Activated CD4-positive, alpha-beta memory T cell treated with anti-CD3 and anti-CD28 coated beads, Interleukin-2, amount 10 ng/mL, durations not matched to agents 7 days and 5 days (primary cell): ENCODE measurements at places on chromosomes 6 and 20. TPM values are rescaled to one million over a fixed set of nuclear protein-coding genes. Genes with fewer than 3 reads are reported as not detected.
A peak's percentile ranks its signal among the peaks of the same experiment; 100 is the strongest.

ATG5 gene
- total RNA-seq: 35.6 TPM

RAB44 gene
- 0.15 TPM for total RNA-seq

FAM217A gene
- total RNA-seq: not detected

GRCh38 chr6:170429450-170429849, 122.9 kb downstream of the FAM120B start:
- no peak for DNase-seq

DNA sequence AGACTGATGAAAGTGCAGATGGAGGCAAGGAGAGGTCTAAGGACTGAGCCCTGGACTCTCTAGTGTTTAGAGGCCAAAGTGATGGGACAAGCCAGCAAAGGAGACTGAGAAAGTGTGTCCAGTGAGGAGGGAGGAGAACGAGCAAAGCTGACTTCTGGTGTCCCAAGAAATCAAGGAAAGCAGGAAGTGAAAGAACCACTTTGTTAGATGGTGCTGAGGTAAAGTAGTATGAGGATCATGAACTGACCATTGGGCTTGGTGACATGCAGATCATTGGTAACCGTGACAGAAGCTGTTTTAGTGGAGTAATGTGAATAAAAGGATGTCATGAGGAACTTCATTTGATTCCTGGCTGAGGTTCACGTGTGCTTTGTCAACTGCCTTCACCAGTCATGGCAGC, 108.4 kb downstream of the SLX4IP start:
- no peak for DNase-seq

GRCh38 chr20:15289337-15289736, 951.9 kb upstream of the FLRT3 start:
- DNase-seq: no peak

KIF6 gene
- not detected for total RNA-seq

DNA sequence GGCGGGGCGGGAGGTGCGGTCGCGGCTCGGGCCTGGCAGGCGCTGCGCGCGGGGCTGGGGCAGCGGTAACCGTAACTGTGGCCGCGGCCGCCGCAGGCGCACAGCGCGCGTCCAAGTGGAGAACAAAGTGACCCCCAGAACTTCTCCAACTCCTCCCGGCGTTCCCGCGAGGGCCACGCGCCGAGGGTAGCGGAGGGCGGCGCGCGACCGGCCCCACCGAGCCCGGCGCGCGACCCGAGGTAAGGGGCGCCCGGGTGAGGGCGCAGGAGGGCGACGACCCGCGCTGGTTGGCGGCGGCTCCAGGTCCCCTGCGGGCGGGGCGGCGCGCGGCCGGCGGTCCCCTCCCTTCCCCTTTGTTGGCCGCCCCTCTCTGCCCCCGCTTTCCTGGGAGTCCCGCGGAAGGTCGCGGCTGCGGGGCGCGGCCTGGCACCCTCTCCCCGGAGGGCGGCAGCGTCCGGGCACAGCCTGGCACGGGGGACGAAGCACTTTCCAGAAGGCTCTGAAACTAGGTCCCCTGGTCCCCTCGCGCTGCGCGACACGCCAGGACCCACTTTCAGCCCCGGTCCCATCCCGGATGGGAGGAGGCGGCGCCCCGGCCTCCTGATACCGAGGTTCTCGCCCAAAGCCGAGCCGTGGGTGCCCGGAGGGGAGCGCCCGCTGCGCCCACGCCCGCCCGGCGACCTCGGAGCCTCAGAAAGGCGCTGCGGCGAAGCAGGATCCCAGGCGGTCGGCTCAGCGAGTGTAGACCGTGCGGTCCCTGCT, at the start of gene TIAM2:
Gene TIAM2 (plus strand): TSS at position 62 of the 762 bp plus-strand sequence. CDS start 133,909 bp downstream, outside the sequence.
- peak; percentile 37 for DNase-seq

CCR6 gene
- 20.3 TPM for total RNA-seq

SAPCD1 gene
- 10.7 TPM for total RNA-seq

GRCh38 chr6:56938649-56939191, 16.2 kb upstream of the BEND6 start:
- DNase-seq: no peak

DNA sequence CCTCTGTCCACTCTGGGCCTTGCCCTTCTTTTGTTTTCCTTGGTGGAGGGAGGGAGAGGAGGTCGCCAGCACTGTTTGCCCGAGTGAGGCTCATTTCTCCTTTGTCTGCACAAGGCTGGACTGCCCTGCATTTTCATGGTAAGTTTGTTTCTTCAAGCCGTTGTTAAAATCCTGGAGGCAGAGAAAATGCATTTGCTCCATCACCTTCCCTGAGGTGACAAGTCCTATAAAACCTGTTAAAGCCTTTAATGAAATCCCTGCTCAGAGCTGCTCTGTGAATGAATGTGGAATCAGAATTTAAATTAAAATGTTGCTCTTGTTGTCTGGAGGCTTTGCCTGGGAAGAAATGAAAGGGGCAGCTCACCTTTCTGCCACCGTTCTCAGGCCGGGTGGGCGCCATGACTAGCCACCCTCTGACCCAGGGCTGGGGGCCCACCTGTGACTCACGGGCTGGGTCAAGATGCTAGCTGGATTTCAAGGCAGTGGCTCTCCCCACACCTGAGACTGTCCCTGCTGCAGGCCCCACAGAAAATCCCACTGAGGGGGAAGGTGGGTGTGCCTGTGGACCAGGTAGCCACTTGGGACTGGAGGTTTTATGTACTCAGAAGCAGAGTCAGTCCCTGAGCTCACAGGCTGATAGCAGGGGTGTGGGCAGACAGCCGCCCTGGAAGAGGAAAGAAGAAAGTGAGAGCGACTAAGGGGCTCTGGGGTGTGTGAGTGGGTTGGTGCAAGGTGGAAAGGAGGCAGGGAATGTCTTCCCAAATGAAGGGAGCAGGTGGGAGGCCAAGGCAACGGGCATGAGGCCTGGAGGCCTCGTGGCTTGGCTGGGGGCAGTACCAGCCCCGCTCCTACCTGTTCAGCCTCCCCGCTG, 24.0 kb upstream of the MYT1 start:
- no peak for DNase-seq

DNA sequence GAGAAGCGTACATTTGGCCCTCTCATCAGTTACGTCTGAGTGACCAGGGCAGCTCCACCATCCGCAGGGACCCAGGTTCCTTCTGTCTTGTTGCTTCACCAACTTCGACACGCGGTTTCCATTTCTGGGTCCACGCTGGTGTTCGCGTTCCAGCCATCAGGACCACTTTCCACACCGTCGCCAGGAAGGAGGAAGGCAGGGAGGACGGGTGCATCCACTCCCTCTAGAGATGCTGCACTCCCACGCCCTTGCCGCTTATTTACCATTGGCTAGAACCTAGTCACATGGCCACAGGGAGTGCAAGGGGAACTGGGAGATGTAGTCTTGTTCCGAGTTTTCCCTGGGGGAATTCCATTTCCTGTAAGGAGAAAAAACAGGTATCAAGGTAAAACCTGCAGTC, 33.2 kb upstream of the SNX9 start:
- DNase-seq: no peak

GRCh38 chr6:154583546-154584188, 73.2 kb upstream of the CNKSR3 start:
- no peak for DNase-seq

DNA sequence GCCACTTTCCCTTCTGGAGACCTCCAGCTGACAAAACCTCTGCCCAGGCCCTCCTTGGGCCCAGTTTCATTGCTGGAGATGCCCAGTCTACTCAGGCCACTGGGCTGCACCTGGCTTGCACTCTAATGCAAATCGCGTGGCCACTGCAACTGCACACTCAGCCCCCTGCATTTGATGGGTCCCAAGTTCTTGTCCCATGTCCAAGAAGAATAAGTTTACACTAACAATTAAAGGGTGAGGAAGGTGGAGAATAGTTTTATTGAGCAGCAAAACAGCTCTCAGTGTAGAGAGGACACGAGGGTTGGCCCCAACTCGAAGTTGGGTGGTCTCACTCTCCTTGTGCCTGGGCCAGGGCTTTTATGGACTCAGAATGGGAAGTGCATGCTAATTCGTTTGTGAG, 31.9 kb upstream of the THEMIS start:
- DNase-seq: no peak

DNA sequence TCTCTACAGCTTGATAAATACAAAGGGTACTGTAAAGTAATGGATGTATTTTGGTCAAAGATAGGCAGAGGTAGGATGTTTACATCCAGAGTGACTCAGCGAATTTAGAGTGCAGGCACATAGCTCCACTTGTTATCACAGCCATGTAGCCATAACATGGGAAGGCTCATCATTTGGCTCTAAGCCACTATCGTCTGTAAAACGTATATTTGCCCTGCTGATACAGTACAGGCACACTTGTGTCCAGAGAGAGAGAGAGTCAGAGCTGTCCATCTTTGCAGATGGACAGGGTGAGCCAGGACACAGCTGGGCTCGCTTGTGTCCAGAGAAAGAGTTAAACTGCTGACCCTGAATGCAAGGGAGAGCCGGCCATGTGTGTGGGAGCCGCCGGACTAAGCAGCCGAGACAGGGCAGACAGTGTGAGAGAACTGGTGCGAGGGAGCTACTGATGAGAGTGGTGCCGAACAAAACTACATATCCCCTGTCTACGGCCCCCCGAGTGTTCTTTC, 619.0 kb downstream of the DOK5 start:
- DNase-seq: no peak

- DNase-seq: no peak
These were observed 1.3 kb downstream of the LSM14B start for GRCh38 chr20:62123450-62124118.

GRCh38 chr20:37317316-37317715, 27.9 kb downstream of the MANBAL start:
- DNase-seq: no peak

MYCT1 gene
- total RNA-seq: not detected

DNA sequence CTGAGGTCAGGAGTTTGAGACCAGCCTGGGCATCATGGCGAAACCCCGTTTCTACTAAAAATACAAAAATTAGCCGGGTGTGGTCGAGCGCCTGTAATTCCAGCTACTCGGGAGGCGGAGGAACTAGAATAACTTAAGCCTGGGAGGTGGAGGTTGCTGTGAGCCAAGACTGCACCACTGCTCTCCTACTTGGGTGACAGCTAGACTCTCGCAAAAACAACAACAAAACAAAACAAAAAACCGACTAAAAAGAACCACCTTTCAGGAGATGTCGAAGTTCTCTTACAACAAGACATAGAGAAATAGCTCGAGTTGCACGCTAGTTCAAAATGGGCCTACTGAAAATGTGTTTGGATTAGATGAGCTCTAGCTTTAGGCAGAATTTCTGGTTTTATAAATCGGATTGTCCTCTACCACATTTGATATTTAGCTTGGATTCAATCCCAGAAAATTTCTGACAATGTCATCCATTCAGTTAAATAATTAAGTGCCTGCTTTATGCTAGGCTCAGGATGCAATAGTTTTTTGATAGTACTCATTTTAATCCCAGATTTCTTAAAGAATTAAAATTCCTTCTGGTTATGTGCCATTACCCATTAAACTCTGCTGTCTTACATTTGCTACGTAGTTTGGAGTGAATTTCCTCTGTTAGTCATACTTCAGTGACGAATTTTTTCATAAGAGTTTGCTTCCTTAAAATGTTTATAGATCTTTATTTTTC, 137.5 kb upstream of the SHLD1 start:
- no peak for DNase-seq

DNA sequence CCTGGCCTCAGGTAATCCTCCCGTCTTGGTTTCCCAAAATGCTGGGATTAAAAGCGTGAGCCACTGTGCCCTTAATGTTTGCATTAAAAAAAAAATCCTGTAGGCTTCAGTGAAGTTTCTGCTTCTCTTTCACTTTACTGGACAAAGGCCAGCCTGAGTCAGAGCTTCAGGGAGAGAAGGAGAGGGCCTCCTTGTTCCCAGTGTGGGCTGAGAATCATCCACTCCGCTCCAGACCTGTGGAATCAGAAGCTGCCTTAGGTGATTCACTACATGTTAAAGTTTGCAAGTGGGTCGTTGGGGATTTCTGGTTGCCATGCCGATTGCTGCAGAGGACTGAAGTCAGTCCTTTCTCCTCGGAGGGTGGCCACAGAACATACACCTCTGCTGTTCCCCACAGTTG, 113.3 kb upstream of the EEF1E1 start:
- DNase-seq: no peak

GRCh38 chr6:164025180-164025579, 610.7 kb downstream of the QKI start:
- DNase-seq: no peak

GRCh38 chr6:12477616-12478015, 187.5 kb downstream of the EDN1 start:
- no peak for DNase-seq

KCNS1 gene
- 0.13 TPM for total RNA-seq

- DNase-seq: no peak
These were observed 88.5 kb upstream of the PTPN1 start for GRCh38 chr20:50421356-50422340.

DNA sequence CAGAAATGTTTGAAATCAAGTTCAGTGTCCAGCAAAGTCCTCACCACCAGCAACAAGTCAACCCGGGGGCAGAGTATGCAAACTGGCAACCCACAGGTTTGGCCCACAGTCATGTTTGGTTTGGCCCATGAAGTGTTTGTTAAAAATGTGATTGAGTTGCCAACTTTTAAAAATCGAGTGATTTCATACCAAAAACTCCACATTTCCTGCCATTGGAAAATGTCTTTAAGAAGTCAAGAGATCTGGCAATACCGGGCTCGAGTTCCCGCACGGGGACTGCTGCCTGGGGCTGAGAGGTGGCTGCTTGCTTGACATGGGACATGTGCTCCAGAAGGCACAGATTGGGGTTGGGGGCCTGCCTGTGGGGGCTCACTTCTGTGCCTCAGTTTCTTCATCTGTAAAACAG, 36.1 kb downstream of the PREX1 start:
- DNase-seq: no peak

PREX1 gene
- total RNA-seq: 160 TPM
